Ureter (tissue), 1 donor: ENCODE measurements at places on chromosomes 7 and 10.
A peak's percentile ranks its signal among the peaks of the same experiment; 100 is the strongest.

DNA sequence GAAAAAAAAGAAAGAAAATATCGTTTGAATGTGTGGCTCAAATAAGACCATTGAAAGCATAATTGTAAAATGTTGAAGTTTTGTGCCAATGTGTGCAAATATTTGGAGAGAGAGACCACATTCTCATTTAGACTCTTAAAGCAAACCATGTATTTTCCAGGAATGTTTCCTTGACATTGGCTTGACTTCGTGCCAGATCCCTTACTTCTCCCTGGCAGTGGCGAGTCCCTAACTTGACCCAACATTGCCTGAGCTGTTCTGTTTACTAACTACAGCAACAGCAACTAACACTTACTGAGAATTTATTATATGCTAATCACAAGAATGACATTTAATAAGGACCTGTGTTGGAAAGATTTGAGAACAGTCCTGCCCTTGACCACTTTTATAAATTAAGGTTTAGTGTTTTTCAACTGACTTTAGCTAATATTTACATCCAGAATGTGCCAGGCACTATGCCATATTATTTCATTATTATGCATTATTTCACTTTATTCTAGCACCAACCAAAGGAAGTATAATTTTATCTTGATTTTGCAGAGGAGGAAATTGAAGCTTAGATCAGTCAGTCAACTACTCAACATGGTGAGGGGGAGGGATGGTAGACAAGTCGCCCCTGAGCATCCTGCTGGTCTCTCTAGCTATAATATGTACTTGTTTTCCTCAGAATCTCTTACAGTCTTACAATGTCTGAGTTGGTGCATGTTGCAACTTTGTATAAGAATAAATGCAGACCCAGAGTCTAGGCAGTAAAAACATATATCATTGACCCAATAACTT lies 29.7 kb downstream of the ZNF467 start:
- DNase-seq, result no peak

DNA sequence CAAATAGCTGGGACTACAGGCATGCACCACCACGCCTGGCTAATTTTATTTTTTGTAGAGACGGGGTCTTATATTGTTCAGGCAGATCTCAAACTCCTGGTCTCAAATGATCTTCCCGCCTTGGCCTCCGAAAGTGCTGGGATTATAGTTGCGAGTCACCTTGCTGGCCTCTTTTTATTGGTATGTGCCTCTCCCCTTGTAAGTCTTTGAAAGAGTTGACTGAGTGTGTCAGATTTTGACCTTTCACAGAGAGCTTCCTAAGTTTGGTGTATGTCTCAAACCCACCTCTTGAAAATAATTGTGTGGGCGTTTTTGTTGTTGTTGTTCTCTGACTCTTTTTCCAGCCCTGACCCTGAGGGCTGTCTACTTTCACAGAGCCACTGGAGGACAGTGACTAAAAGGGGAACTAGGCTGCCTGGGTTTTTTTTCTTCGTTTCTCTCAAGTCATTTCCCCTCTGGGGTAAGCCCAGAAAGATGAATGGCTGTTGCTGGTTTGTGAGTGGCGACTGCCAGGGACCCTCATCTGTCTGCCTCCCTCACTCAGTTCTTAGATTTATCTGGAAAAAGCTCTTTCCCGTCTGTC lies 262.8 kb downstream of the ZEB1 start:
- DNase-seq, result no peak

DNA sequence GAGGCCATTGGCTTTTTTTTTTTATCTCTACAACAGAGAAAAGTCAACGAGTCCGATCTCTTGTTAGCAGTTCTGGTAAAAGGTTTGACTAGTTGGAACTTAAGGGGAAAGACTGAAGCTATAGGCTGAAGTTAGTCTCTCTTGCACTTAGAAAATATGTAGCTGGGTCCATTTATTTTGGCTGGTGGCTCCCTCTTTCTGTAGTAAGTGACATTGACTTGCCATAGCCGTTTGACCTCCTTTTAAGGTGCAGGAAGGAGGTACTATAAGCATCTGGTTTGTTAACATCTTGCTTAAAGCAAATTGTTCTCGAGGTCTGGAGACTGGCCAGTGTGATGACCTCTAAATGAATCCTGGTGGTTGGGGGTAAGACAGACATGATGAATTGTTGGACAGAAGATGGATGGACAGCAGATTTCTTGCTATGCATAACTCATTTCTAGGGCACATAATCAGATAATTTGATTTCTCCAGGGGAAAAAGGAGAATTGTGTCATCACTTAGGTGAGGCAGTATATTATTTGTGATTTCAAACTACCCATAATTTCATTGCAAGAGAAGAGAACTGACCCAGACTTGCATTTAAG lies 356.3 kb upstream of the GALNT17 start:
- DNase-seq, result no peak

- DNase-seq, result no peak
These were observed 12.6 kb downstream of the BAZ1B start for GRCh38 chr7:73509463-73509862.

GRCh38 chr10:3470191-3470590 lies 297.6 kb upstream of the PITRM1 start:
- DNase-seq, result no peak

GRCh38 chr10:100014071-100014762 lies 4.5 kb upstream of the DNMBP start:
- DNase-seq, result no peak

GRCh38 chr10:69272624-69273023 lies 5.7 kb upstream of the HK1 start:
- DNase-seq, result no peak

- DNase-seq, result no peak
These were observed 145.0 kb downstream of the C7orf25 start for GRCh38 chr7:42766782-42767423.

DNA sequence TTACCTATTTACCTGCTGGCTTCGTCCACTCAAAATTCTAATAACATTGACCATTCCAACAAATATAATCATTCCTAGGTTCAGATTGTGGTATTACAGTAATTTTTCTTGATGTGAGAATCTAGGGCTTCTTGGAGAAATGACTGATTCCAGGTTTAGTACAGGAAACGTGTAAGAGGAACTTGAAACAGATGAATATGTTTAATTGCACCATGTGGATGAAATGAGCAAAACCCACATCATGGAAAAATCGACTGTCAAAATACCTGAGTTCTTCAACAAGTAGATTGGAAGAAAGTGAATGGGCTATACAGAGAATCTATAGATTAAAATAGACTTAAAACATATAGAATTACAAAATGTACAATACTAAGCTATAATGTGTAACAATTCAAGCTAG lies 24.9 kb upstream of the OR9A4 start:
- DNase-seq, result no peak

GRCh38 chr7:150862356-150862755 lies 10.0 kb downstream of the AOC1 start:
- DNase-seq, result peak; percentile 38

GRCh38 chr7:41046221-41046761 lies 656.6 kb downstream of the INHBA start:
- no peak for DNase-seq

DNA sequence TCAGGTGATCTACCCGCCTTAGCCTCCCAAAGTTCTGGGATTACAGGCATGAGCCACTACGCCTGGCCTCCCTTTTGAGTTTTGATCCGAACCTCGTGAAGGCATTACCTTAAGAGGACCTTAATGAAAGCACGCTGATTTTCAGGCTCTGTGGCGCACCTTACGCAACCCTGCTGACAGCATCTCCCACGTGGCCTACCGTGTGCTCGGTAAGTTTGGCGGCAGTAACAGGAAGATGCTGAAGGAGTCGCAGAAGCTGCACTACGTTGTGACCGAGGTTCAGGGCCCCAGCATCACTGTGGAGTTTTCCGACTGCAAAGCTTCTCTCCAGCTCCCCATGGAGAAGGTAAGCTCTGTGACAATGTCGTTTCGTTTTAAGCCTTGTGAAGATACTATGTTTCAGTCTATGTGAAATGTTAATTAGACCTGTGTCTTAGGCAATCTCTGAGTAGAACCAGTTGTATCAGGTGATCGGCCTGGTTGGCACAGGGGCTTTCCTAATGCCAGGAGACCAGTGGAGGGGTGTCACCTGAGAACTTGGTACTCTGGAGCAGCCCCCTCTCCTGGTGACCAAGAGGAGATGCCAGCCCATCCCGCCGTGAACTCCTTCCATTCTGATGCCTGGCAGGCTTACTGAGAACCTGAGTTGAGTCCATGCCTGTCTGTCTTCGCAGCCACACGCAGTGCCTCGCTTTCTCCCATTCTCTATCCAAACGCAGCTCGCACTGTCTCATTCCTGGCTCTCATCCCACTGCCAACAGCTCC lies 43.5 kb downstream of the TRRAP start:
- DNase-seq, result no peak

- no peak for DNase-seq
These were observed 70.6 kb downstream of the FIGNL1 start for GRCh38 chr7:50379539-50379938.

- no peak for DNase-seq
These were observed 64.0 kb downstream of the HYCC1 start for GRCh38 chr7:22949944-22950343.

DNA sequence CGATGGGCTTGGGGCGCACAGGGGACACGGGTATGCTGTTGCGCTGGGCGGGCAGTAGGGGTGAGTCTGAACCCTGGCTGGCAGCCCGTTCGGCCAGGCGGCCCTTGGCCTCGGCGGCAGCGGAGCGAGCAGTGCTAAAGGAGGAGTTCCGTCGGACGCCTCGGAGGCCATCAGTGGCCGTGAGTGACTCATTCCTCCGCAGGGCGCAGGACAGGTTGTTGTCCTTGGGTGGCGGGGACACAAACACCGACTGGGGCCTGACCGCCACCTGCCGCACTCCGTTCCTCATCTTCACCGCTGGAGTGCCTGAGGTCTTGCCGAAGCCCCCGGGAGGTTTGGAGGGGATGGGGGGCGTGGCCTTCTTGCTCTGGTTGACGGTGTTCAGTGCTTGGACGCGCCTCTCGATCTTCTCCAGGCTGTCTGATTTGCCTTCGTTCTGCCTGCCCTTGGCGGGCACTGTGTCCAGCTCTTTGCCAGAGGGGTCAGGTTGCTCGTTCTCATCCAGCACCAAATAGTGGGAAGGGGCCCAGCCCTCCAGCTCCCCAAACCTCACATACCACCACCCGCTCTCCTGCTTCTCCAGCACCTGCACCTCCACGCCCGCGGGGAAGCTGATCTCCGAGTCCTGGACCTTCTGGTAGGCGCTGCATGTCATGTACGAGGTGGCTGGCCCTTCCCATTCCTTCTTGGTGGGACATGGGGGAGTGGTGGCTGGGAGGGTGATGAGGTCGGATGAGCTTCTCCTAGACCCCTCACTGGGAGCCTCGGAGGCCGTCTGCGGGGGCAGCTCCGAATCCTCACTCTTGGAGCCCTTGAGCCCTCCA lies 108.7 kb downstream of the NEURL1 start:
- DNase-seq, result no peak

- DNase-seq, result no peak
These were observed 17.7 kb downstream of the NCOA4 start for GRCh38 chr10:46012746-46013145.
